ENCODE measurements at places on chromosomes 7 and 10. TPM values are rescaled to one million over a fixed set of nuclear protein-coding genes. Genes with fewer than 3 reads are reported as not detected.
A peak's percentile ranks its signal among the peaks of the same experiment; 100 is the strongest.

LRRC18 gene
- not detected for total RNA-seq

KIAA1217 gene
- 2.0 TPM for total RNA-seq

- DNase-seq = no peak
Measured at GRCh38 chr7:16007911-16008310, 321.4 kb upstream of the MEOX2 start.

DNA sequence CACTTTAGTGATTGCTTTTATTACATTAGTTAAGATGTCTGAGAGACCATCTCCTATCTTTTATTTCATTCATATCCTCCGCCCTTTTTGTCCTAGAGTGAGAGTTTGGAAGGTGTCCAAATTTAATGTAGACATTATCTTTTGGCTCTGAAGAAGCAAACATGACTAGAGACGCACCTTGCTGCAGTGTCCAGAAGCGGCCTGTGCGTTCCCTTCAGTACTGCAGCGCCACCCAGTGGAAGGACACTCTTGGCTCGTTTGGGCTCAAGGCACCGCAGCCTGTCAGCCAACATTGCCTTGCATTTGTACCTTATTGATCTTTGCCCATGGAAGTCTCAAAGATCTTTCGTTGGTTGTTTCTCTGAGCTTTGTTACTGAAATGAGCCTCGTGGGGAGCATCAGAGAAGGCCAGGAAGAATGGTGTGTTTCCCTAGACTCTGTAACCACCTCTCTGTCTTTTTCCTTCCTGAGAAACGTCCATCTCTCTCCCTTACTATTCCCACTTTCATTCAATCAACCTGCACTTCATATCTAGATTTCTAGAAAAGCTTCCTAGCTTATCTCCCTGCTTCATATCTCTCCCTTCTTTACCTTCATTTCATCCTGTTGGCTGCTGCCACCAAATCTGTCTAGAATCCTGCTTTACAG is 10.4 kb upstream of the CLCN1 start:
- DNase-seq = peak; percentile 76

- no peak for DNase-seq
Measured at GRCh38 chr7:35261041-35261440, 7.1 kb upstream of the TBX20 start.

- DNase-seq = no peak
Measured at GRCh38 chr10:78511324-78512204, 477.9 kb downstream of the RPS24 start.

DNA sequence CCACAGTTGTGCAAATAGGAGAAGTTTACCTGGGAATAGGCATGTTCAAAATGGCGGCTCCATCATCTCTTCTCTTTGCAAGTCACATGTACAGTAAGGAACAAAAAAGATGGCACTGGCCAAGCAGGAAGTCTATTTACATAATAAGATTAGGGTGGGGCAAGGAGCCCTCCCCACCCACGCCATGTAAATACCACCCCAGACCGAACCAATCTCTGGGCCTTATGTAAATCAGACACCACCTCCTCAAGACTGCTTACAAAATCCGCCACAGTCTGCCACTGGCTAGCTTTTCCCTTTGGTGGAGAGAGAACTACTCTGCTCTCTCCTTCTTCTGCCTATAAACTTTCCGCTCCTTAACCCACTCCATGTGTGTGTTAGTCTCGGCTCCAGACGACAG is 1496.3 kb downstream of the REEP3 start:
- DNase-seq = no peak

DNA sequence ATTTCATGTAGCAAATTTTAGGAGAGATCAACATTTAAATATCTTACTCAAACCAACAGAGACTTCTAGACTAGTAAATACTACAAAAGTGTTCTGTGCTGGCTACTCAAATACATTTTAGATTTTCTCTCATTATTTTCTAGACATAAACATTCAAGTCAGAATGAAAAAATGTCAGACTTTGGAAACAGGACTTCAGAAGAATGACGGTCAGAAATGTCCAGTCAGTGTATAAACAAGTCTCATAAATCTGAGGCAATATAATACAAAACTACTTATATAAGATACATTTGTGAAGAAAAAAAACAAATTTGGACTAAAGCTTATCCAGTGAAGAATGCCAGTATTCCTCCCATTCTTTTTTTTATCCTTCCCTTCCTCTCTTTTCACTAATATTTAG is 25.9 kb downstream of the RNLS start:
- no peak for DNase-seq

- DNase-seq = peak; percentile 61
Measured at GRCh38 chr10:46228563-46229071, 58.2 kb upstream of the ANTXRL start.

DNA sequence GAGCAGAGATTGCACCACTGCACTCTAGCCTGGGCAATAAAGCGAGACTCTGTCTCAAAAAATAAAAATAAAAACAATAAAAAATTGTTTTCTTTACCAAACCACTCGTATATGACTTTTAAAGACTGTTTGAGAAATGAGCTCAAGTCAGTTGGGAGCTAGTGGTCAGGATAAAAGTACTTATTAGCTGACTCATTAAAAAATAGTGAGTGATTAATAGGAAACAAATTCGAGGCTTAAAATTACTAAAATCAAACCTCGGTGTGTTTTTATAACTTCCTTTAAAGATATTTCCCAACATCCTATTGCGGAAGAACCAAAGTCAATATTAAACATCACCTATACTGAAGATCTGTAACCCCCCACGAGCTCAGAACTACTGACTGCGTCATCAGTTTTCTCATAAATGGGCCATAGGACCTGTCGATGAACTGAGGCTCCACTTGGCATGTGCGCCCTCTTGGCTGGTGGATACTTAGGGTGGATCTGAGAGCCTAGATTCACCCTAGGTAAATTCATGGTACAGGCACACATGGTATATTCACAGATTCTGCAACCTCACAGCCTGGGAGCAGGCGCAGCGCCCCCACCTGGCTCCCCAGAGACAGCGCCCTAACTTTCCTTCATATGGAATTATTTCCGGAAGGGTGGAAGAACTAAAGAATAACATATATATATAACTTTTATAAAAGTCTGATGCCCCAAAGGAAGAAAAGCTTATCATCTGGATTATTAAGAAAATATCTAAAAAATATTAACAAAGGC is 9.2 kb downstream of the MKI67 start:
- DNase-seq = no peak

- no peak for DNase-seq
Measured at GRCh38 chr10:93614101-93614825, 1.9 kb downstream of the PDE6C start.

CCDC136 gene
- total RNA-seq = 5.3 TPM

C10orf62 gene
- not detected for total RNA-seq

SERPINE1 gene
- 0.23 TPM for total RNA-seq

SPDYE2 gene
- total RNA-seq = 0.15 TPM

- DNase-seq = no peak
Measured at GRCh38 chr10:85787393-85787792, 579.2 kb downstream of the GRID1 start.

DNA sequence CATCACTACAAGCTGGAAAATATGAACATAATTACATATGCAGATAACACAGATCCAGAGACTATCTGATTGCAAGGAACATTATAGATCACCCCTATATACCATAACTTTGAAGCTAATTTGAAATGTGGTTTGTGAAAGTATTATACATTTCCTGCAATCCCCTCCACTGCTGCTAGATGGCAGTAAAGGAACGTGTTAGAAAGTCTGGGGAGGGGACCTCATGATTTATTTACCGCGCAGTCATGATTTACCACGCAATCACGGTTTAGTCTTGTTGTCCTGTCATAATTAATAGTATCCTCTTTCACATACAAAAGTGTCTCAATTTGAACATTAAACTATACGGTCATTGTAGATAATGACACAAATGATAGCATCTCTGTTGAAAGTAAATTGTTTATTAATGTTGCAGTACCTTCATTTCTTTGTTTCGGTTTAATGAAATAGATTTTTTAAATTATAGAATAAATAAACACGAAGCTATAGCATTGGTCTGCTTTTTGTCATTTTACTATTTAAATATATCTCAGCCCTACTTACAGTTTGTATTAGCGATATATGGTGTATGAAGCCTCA is 145.3 kb upstream of the PRSS1 start:
- DNase-seq = peak; percentile 51

AMPH gene
- not detected for total RNA-seq

PDGFA gene
- total RNA-seq = 0.73 TPM

DNA sequence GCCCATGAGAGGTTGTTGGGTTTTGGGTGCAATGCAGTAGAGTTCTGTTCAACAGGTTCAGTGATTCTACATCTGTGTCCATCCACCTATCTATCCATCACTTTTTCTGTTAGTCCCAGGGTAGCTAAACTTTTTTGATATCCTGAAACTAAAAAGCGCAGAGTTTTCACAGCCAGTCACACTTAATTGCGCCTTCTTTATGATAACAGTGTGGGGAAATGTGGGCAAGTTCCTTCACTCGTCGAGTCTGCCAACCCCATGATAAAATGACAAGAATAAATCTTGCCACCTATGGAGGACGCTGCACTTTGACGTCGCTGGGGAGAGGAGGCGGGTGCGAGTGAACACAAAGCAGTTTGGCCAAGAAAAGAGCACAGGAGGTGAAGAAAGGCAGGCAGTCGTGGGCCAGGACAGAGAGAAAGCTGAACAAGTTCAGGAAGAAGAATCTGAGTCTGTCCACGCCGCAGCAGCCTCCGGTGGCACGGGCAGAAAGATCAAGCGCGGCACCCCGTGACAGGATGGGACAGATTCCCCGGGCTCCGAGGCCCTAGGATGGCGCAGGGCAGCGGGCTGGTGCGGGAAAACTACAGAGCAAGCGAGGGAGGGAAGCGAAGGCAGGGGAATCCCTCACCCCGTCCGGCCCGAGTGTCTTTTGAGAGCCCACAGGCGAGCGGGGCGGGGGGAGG is 9.2 kb downstream of the SP8 start:
- DNase-seq = no peak

HTRA1 gene
- not detected for total RNA-seq

PLAU gene
- total RNA-seq = 3.0 TPM

GRCh38 chr10:131857156-131858117 is 43.4 kb upstream of the PPP2R2D start:
- DNase-seq = no peak

DNA sequence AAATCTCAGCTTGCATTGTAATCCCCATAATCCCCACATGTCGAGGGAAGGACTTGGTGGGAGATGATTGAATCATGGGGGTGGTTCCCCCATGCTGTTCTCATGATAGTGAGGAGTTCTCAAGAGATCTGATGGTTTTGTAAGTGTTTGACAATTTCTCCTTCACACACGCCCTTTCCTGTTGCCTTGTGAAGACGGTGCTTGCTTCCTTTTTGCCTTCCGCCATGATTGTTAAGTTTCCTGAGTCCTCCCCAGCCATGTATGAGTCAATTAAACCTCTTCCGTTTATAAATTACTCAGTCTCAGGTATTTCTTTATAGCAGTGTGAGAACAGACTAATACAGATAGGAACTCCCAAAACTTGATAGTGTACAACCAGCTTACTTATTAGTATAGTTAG is 98.6 kb downstream of the CREM start:
- DNase-seq = no peak

GRCh38 chr7:154627646-154628290 is 375.2 kb downstream of the PAXIP1 start:
- no peak for DNase-seq

GARS1 gene
- total RNA-seq = 260 TPM

PNLIP gene
- not detected for total RNA-seq

HOXA7 gene
- total RNA-seq = not detected

CAV2 gene
- not detected for total RNA-seq

GRCh38 chr7:26070290-26070689 is 81.7 kb upstream of the NFE2L3 start:
- no peak for DNase-seq

DNA sequence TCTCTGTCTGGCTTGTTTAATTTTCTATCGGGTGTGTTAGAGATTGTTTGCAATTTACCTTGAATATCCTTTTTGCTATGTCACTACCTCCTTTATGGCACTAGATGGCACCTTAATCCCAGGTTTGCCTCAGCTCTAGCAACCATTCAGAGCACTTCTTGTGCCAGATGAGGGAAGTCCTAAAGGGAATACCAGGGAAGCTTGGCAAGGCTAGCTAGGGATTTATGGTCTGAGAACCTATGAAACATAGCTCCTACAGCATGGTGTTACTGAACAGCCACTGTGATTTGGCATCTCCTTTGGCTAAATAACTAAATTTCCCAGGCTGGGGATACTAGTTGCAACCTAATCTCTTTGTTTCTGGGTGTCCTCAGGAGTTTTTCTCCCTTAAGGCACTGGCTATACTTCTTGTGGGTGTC is 69.0 kb upstream of the VOPP1 start:
- peak; percentile 35 for DNase-seq

LHFPL3 gene
- not detected for total RNA-seq

- no peak for DNase-seq
Measured at GRCh38 chr7:142784096-142784495, 13.3 kb downstream of the PRSS2 start.

MBL2 gene
- total RNA-seq = not detected

CTAGE8 gene
- 1.4 TPM for total RNA-seq

- DNase-seq = no peak
Measured at GRCh38 chr7:117259615-117260014, 63.2 kb downstream of the WNT2 start.

GRCh38 chr10:42865716-42866114 is 83.1 kb downstream of the BMS1 start:
- no peak for DNase-seq

DNA sequence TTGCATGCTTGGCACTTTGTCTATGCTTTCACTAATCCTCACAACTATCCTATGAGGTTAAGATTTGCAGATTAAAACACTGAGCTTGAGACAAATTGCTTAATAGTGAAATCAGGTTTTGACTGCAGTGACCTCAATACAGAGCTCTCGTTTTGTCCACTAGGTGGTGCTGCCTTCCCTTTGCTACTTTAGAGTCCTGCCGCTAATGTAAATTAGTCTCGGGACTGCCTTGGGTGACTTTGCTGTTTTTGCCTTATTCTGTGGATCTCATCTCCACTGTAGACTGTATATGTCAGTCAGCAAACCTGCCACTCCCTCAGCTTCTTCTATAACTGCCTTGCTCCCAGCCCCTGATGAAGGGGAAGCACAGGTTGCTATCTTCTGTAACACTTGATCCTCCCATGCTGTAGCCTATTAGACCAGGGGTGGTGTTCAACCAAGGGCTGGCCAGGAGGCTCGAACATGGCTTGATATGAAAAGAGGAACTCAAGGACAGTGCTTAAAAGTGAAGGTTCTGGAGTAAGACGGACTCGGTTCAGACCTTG is 26.0 kb downstream of the ASB4 start:
- DNase-seq = peak; percentile 62

DNA sequence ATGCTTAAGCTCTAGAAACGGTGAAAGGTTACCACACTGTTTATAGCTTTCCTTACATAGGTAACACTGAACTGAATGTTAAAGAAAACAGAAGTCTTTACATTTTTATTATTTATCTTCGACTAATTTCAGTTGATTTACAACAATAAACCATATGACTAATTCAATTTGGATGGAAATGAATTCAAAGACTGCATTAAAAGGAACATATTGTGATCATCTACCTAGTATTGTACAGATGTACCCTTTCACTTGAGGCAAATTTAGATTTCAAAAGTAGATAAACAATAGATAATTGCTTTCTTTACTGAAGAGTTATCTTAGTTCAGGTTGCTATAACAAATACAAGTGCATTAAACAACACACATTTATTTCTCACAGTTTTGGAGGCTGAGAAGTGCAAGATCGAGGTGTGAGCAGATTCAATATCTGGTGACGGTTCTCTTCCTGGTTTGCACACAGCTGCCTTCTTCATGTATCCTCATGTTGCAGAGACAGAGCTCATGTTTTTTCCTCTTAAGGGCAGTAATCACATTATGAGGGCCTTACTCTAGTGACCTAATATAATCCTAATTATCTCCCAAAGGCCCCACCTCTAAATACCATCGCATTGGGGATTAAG is 15.0 kb upstream of the ARMC3 start:
- DNase-seq = no peak

- no peak for DNase-seq
Measured at GRCh38 chr10:7767209-7767608, 20.6 kb downstream of the KIN start.

Data from activated CD4-positive, alpha-beta memory T cell treated with anti-CD3 and anti-CD28 coated beads, Interleukin-2, amount 10 ng/mL, durations not matched to agents 7 days and 5 days (primary cell).